ENCODE measurements at places on chromosomes 1 and 21. TPM values are rescaled to one million over a fixed set of nuclear protein-coding genes. Genes with fewer than 3 reads are reported as not detected.

The CHAF1B gene
- total RNA-seq = 14.4 TPM

DNA sequence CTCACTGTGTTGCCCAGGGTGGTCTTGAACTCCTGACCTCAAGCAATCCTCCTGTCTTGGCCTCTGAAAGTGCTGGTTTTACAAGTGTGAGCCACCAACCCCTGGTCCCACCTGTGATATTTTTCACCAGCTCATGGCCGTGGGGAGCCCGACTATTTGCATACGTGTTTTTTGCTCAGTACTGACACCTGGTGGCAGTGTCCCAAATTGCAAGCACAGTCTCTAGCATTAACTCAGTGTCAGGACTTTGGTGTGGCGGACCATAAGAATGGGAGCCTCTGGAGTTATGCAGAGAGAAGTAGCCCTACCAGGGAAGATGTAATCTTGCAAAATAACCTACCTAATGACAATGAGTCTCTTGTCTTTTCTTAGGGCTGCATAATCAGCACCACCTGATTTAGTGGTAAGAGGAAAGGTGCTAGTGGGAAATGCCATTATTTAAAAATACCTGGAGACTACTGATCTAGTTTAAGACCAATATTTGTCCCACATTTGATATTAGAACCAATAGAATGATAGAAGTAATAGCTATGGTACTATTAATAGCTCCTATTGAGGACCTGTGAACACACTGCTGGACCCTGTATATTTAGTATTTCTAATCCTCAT lies 305.4 kb downstream of the DISC1 start:
- DNase-seq = no peak

The SPRR2F gene
- total RNA-seq = not detected

- DNase-seq = no peak
These were observed 156.5 kb downstream of the HIVEP3 start for GRCh38 chr1:41762251-41762650.

The CAMSAP2 gene
- total RNA-seq = 24.3 TPM

DNA sequence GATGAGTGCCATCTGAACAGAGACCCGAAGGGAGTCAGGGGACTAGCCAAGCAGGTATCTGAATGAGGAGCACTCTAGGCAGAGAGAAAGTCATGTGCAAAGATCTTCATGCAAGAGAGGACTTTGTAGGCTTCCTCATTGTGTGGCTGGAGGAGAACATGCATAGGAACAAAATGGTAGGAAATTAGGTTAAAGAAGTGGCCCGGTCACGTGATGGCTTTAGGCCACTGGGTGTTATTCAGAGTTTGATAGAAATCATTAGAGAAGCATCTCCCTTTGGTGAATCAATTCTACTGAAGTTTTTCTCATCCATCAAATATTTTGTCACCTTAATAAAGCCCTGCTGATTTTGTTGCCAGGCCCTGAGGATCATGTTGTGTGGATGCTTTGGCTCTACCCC lies 45.8 kb upstream of the KCTD3 start:
- no peak for DNase-seq

The OR2M2 gene
- not detected for total RNA-seq

DNA sequence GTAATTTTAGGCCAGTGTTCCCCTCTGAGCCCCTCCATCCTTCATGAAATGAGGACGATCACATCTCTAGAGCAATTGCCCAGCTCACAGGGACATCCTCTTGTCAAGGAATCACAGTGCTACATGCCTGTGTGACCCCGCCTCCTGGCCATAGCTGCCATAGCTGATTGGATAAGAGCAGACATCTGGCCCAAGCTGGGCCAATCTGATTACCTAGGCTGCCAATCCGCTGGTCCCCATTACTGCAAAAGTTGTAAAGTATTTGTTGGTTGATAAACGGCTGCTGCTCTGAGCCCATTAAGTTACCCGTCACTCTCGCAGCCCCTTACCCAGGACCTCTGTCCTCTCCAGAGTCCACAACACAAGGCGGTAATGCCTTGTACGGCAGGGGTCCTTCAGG lies 8.3 kb downstream of the NT5C1A start:
- no peak for DNase-seq

The AMY2B gene
- total RNA-seq = not detected

GRCh38 chr1:227788271-227789083 lies 27.0 kb upstream of the PRSS38 start:
- peak; percentile 57 for DNase-seq

DNA sequence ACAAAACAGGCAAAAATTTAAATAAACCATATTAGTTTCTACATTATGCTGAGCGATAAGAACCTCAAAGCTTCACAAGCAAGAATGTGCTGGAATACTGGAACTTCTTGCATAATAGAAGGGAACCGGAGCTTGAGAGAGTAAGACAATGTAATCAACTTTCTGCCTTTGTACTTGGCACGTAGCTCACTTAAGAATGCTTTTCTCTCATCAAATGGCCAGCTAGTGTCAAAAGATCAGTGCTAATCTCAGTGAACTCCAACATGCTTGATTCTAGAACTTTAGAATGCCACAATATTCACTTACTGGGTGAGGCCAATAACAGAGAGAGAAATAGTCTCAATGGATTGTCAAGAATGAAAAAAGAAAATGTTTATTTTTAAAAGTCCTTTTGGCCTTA lies 486.1 kb upstream of the LRRC7 start:
- DNase-seq = no peak

DNA sequence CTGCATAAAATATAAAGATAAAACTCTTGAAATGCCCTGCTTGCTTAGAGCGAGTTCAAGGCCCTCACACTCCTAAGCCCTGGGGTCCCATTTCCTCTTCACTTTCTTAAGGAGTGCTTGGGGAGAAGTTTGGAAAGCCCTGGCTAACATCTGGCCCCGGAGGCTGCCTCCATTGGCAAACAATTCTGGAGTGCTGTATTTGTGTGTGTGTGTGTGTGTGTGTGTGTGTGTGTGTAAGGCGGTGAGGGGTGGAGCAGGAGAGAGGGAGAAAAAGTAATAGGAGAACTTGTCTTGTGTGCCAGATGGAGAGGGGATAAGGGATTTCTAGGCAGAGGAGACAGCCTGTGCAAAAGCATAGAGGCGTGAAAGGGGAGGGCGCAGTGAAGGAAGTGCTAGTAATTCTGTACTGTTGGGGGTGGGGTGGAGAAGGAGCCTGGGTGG lies 578 bp upstream of the TRIM62 start:
- peak; percentile 34 for DNase-seq

DNA sequence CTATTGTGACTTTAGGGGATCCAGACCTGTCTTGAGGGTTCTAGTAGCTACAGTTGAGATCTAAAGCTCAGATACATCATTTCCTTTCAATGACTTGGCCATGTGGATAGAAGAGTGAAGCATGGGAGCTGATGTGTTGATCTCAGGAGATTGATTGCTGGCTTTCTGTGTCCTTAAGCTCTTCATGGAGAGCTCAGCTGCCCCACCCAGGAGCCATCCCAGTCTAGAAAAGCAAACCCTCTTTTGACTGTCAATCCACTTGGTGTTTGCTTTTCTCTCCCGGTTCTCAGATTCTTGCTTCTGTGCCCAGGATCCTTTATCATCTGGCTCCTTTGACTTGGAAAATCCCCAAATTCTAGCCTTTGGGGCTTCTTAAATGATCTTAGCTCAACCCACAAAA lies 87.2 kb downstream of the ATP1A1 start:
- no peak for DNase-seq

The HSF2BP gene
- 4.7 TPM for total RNA-seq

DNA sequence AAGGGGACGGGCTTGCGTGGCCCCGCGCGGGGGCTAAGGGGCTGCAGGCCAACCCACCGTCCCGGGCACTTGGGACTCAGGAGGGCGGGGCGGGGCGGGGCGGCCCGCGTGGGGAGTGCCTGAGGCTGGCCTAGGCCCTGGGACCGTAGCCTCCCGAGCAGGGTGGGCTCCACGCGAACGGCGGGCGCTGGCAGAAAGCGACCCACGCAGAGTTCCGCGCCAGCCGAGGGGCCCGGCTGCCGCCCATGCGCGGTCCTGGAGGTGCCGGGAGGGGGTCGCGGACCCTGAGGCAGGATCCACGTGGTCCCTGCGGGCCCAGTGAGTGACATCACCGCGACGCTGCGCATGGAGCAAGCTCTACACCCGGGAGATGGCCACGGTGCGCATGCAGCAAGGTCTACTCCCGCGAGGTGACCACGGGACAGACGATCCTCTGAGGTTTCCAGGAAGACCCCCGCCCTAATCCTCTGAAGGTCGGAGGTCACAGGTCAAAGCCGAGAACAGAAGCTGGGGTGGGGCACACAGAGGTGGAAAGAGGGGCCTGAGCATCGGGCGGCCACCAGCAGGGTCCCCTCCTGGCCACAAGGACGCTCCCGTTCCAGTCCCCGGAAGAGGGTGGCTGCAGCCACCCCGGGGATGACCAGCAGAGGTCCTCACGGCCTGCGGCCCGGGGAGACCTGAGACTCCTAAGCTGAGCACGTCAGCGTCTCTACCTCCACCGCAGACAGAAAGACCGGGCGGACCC lies 13.5 kb upstream of the SLC19A1 start:
- peak; percentile 80 for DNase-seq

DNA sequence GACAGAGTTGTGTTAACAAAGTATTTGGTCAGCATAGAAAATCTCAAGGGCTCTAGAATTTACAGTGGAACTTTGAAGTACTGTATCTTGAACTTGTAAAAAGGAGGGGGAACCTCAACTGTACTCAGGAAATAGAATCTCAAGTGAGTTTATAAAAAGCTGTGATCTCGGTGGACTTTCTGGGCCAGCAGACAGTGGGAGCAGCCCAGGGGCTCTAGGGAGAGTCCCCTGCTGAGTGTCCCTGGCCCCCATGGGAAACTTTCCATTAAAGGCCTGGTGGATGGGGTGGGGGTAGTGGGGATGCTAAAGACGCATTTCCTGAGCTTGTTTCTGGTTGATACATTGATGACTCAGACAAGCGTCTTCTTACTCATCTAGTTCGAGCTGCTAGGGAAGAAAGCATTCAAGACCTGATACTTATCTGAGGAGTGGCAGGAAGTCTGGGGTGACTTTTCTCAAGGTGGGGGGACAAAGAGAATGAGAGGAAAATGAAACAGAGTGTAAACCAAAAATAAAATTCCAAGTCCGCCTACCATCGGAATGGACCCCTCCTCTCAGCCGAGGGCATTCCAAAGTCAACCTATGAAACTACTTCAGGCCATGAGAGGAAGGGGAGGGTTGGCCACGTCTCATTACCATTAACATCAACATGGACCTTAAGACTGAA lies 65.5 kb downstream of the NID1 start:
- peak; percentile 96 for DNase-seq

GRCh38 chr1:150507912-150508864 lies at the start of gene ECM1:
Gene ECM1 (plus strand): TSS chr1:150508109. CDS start chr1:150508210, 101 bp downstream.
- peak; percentile 87 for DNase-seq

The TSPEAR gene
- total RNA-seq = not detected

The EPHB2 gene
- total RNA-seq = 26.7 TPM

The F13B gene
- total RNA-seq = not detected

DNA sequence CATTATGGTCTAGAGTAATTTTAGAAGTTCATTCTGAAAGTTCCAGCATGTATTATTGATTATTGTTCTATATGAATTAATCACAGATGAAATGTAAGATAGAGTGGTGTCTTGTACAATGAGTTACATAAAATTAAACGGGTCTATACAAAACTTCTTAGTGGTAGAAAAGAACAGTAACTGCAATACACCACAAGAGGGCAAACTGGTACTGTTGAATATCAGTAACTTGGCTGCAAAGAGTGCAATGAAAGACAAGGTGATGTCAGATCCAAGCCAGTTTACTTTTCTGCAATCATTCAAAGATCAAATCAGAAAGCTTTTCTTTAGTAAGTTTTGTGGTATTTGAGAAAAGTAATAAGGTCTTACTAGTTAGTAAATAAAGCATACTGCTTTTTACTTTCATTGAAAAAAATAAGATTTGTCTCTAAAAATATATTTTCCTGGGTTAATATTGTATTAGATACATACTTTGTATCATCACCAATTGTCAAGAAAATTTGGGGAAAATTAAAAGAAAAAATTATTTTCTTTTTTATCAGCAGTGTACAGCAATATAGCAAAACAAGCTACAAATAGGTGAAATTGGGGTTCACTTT lies 66.4 kb upstream of the BTG3 start:
- DNase-seq = peak; percentile 62

- DNase-seq = no peak
These were observed 245.0 kb upstream of the B3GALT2 start for GRCh38 chr1:193431265-193431977.

GRCh38 chr1:63883494-63884235 lies 109.8 kb downstream of the ROR1 start:
- DNase-seq = no peak

Measured in M059J (cell line).